Naive thymus-derived CD4-positive, alpha-beta T cell (primary cell): ENCODE measurements at places on chromosomes 2 and 18.

GRCh38 chr2:18829251-18829902 lies 240.0 kb upstream of the NT5C1B start:
- no peak for DNase-seq

- no peak for DNase-seq
These were observed 90.4 kb downstream of the GULP1 start for GRCh38 chr2:188382107-188382506.

DNA sequence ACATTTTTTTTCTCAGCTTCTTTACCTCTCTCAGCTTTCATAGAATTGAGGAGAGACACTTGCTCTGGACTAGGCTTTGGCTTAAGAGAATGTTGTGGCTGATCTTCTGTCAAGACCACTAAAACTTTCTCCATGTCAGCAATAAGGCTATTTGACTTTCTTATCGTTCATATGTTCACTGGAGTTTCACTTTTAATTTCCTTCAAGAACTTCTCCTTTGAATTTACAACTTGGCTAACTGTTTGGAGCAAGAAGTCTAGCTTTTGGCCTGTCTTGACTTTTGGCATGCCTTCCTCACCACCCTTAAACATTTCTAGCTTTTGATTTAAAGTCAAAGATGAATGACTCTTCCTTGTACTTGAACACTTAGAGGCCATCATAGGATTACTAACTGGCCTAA lies 104.4 kb upstream of the SLC39A10 start:
- no peak for DNase-seq

GRCh38 chr18:78304192-78305164 lies 675.1 kb upstream of the SALL3 start:
- no peak for DNase-seq

GRCh38 chr2:2639251-2640139 lies 308.4 kb upstream of the MYT1L start:
- DNase-seq = no peak

GRCh38 chr18:47080872-47081271 lies 45.5 kb upstream of the ELOA2 start:
- DNase-seq = no peak

DNA sequence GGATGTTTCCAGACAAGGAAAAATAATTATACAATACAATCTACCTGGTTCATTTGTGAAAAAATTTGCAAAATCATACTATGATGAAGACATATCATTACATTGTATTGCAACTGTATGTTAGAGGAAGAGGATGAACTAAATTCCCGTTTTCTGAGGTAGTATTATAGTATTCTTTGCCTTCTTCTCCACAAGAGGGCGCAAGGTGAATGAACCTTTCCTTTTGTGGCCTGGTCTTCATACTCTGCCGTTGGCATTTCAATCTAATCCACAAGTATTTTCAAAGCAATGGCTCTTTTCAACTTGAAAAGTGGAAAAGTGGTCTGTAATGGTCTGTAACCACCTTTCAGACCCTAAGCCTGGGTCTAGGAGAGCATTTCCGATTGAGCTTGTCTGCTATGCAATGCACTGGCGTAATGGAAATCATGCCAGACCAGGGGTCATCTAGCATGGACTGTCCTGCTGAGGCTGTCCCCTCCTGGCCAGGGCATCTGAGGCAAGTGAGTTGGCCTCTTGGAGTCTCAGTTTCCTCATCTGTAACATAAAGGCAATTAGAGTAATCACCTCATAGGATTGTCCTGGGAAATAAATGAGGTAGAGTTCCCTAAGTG lies 30.8 kb upstream of the ZNF396 start:
- peak; percentile 67 for DNase-seq
